ENCODE measurements at places on chromosomes 1 and 21. TPM values are rescaled to one million over a fixed set of nuclear protein-coding genes. Genes with fewer than 3 reads are reported as not detected.
A peak's percentile ranks its signal among the peaks of the same experiment; 100 is the strongest.

OR14K1 gene
- total RNA-seq = not detected

KRTAP19-1 gene
- total RNA-seq = not detected

GJA4 gene
- 6.9 TPM for total RNA-seq

SIK1 gene
- total RNA-seq = 4.0 TPM

LMX1A gene
- total RNA-seq = 0.13 TPM

SH3GLB1 gene
- total RNA-seq = 74.4 TPM

SPRR4 gene
- total RNA-seq = not detected

ABL2 gene
- total RNA-seq = 20.2 TPM

DNA sequence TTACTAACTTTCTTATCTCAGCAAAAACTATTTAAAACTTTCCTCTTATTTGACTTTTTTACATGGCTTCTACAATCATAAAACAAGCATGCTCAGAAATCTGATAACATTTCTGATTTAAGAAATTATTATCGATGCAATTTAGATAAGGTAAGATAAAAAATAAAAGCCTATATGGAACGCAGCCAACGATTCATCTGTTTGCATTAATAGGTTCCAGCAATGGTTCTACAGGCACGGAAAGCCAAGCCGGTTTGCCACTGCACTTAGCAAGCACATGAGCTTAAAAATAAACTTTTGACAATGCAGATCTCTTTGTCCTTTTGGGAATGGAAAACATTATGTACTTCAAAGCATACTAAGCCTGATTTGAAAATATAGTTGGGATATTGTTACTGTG is 77.5 kb upstream of the KCNK2 start:
- H3K4me1 ChIP-seq = no peaks in the 10 kb centered on the region
- H3K27ac ChIP-seq = no peak overlapping the region
- no peaks in the 10 kb centered on the region for H3K36me3 ChIP-seq
- no peak overlapping the region for H3K4me3 ChIP-seq
- no peaks in the 10 kb centered on the region for H3K27me3 ChIP-seq
- no peak for DNase-seq

- H3K27me3 ChIP-seq = no peaks in the 10 kb centered on the region
- H3K36me3 ChIP-seq = no peaks in the 10 kb centered on the region
- H3K4me3 ChIP-seq = no peak overlapping the region
- no peak overlapping the region for H3K27ac ChIP-seq
These were observed 640.2 kb upstream of the PKN2 start for GRCh38 chr1:88043834-88044233.

GRCh38 chr1:229964281-229964680 is 102.8 kb upstream of the GALNT2 start:
- H3K36me3 ChIP-seq = no peaks in the 10 kb centered on the region
- no peak overlapping the region for H3K4me3 ChIP-seq
- no peak overlapping the region for H3K27ac ChIP-seq
- no peaks in the 10 kb centered on the region for H3K4me1 ChIP-seq
- no peaks in the 10 kb centered on the region for H3K27me3 ChIP-seq
- no peak for DNase-seq

GRCh38 chr1:219185486-219186117 is 11.9 kb downstream of the LYPLAL1 start:
- peaks cover 5% of the 10 kb centered on the region for H3K36me3 ChIP-seq
- H3K4me1 ChIP-seq = no peaks in the 10 kb centered on the region
- no peak overlapping the region for H3K27ac ChIP-seq
- no peaks in the 10 kb centered on the region for H3K27me3 ChIP-seq
- no peak overlapping the region for H3K4me3 ChIP-seq

DNA sequence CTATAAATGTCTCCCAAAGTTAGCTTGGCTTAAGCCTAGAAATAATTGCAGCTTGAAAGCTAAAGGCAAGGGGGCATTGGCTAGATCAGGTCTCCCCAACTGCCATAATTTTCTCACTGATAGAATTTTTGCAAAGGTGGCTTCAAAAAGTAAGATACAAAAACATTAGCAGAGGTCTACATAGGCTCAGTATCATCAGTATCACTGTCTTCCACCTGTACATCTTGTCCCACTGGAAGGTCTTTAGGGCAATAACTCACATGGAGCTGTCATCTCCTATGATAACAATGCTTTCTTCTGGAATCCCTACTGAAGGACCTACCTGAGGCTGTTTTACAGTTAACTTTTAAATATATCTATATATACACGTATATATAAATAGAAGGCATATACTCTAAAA is 14.9 kb downstream of the OSBPL9 start:
- no peak overlapping the region for H3K27ac ChIP-seq
- no peaks in the 10 kb centered on the region for H3K4me1 ChIP-seq
- no peaks in the 10 kb centered on the region for H3K27me3 ChIP-seq

DNA sequence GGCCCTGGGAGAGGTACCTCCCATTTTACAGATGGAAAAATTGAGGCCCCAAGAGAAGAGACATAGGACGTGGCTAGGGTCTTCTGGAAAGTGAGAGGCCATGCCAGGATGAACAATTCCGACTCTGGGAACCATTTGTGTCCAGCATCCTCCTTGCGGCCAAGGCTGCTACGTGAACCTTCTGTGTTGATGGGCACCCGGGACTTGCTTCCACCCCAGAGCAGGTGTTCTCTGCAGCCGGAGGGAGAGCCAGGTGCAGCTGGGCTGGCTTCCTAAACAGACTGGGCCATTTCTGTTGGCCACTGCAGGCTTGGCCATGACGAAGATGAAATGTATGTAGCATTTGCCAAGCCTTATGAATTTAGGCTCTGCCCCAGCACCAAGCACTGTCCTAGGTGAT is 118.9 kb downstream of the PRDM2 start:
- H3K27ac ChIP-seq = no peak overlapping the region
- no peaks in the 10 kb centered on the region for H3K27me3 ChIP-seq
- DNase-seq = no peak
- H3K36me3 ChIP-seq = no peaks in the 10 kb centered on the region
- H3K4me3 ChIP-seq = no peak overlapping the region

- no peak overlapping the region for H3K27ac ChIP-seq
- H3K4me3 ChIP-seq = no peak overlapping the region
- H3K36me3 ChIP-seq = no peaks in the 10 kb centered on the region
- no peaks in the 10 kb centered on the region for H3K4me1 ChIP-seq
- DNase-seq = peak; percentile 91
- no peaks in the 10 kb centered on the region for H3K27me3 ChIP-seq
These were observed 127.3 kb upstream of the PLD5 start for GRCh38 chr1:242651817-242652216.

DNA sequence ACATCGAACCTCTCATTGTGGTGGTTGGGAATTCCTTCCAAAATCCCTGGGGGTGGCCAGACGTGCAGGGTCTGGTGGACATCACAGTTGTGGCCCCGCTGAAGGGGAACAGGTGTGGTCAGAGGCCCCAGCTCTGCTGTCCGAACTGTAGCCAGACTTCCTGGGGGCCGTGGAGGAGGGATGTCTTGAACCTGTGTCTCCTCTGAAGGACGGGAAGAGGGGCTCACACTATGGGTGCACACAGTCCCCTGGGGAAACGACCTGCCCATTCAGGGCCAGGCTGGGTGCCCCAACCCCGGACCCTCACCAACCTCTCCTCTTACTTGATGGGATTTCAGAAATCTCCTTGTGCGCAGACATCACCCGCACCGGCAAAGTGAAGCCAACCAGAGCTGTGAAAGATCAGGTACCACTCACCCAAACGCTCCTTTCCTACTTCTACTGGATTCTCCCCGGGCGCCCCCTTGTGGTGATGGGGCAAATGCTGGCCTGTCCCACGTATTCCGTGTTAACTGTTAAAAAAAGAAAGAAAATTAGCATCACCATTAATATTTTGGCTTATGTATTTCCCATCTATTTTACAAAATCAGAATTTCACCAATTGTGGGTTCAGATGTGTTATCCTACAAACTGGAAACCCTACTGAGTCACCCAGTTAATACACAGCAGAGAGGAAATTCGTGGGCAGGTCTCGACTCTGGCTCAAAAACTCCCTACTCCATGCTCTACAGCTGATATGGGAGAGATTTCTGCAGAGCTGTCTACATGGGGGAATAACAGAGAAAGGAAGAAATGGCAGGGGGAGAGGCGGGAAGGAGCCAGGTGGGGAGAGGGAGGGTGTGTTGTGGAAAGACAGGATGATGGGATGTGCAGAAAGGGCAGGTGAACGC is 28.1 kb downstream of the PADI4 start:
- no peak overlapping the region for H3K27ac ChIP-seq
- peak; percentile 94 for DNase-seq
- no peaks in the 10 kb centered on the region for H3K36me3 ChIP-seq

DNA sequence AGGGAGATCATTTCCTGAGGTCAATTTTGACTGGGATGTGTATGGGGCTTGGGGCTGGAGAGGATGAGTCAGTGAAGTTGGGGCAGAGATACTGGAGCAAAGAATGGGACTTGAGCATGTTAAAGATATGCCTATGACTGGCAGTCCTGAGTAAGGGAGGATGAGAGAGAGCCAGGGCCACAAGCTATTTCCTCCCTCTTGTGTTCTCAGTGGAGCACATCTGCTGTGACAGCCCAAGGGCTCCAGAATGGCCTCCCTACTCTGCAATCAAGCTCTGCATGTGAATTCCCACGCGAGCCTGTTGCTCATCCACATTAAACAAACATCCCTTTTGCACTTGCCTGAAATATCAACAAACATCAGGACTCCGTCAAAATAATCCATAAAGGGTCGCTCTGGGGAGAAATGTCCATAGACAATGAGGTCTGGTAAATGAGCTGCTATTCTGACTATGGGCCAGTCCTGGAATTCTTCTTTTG is 9.2 kb downstream of the ADCY10 start:
- no peak for DNase-seq
- H3K36me3 ChIP-seq = peaks cover 7% of the 10 kb centered on the region
- H3K4me3 ChIP-seq = no peak overlapping the region

GRCh38 chr1:11429935-11430334 is 49.0 kb upstream of the DISP3 start:
- H3K27me3 ChIP-seq = no peaks in the 10 kb centered on the region
- H3K27ac ChIP-seq = no peak overlapping the region
- DNase-seq = no peak
- peaks cover 4% of the 10 kb centered on the region for H3K4me1 ChIP-seq
- no peak overlapping the region for H3K4me3 ChIP-seq

DNA sequence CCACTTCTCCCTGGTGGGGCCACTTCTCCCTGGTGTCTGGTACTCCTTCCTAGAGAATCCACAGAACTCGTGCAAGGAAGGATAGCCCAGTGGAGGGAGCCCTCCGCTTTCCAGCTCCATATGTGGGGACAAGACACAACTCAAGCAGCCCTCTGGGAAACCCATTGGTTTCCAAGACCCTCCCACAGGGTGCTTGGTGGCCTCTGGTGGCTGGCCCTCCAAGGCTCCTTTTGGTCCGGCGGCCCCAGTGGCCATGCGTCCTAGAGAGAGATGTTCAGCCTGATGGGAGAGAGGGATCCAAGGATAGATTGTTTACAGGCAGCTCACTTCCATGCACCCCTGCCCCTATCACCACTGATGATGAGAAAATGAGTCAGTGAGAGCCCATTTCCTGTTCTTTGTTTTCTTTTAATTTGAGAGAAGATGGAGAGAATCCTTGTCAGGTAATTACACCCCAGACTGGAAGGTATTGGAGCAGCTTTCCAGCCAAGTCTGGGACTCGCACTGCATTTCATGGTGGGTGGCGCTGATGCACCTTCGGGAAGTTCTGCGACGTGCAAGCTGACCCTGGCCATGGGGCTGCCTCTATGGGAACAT is 486.2 kb upstream of the VAMP3 start:
- H3K4me3 ChIP-seq = no peak overlapping the region
- H3K27ac ChIP-seq = no peak overlapping the region
- DNase-seq = peak; percentile 57
- H3K4me1 ChIP-seq = no peaks in the 10 kb centered on the region
- H3K27me3 ChIP-seq = no peaks in the 10 kb centered on the region
- no peaks in the 10 kb centered on the region for H3K36me3 ChIP-seq

- no peak overlapping the region for H3K4me3 ChIP-seq
- peak overlapping the region; percentile 75 for H3K27ac ChIP-seq
- H3K4me1 ChIP-seq = no peaks in the 10 kb centered on the region
These were observed 21.5 kb upstream of the ST6GALNAC3 start for GRCh38 chr1:76053021-76053420.

DNA sequence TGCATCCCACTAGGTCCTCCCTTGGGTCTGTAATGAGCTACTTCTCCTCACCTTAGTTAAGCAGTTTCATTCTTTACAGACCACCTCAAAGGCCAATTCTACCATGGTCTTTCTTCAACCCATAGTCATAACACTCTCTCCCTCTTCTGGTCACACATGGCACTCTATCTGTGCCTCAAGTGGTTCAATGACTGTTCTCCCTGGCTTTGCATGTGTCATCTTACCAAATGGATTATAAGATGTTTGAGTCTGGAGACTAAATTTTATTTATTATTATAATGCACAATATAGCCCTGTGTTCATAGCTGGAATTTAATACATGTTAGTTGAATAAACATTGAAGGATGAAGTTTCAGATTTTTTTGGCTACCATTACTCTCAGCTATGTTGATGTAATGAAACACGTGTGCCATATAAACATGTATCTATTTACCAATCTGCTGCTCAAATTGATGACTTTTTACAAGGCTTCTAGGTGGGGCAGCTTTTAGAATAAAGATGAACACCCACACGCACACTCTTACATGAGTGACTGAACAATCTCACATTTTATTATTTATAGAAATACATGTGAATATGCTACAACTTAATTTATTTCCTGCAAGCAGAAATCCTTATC is 102.1 kb downstream of the RUNX1 start:
- DNase-seq = no peak
- H3K4me1 ChIP-seq = no peaks in the 10 kb centered on the region
- no peak overlapping the region for H3K27ac ChIP-seq
- no peak overlapping the region for H3K4me3 ChIP-seq
- peaks cover 5% of the 10 kb centered on the region for H3K27me3 ChIP-seq

DNA sequence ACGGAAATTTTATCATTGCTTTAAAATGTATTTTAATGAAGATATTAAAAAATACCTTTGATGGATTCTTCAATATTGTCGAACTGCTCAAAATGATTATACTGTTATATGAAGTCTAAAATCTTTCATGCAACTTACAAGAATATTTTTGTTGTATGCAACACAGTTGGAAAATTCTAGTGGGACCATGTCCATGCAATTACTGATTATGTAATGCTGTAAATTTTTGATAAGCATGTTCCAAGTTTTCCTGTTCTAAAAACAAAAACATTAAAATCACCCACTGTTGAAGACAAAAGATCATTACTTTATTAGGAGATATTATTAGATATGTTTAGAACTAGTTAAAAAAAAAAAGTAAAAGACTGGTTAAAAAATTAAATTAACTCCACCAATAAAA is 132.8 kb downstream of the NFIA start:
- no peaks in the 10 kb centered on the region for H3K4me1 ChIP-seq
- no peaks in the 10 kb centered on the region for H3K27me3 ChIP-seq
- H3K27ac ChIP-seq = no peak overlapping the region
